WTC11 (cell line): ENCODE measurements at places on chromosomes 7 and 10. TPM values are rescaled to one million over a fixed set of nuclear protein-coding genes. Genes with fewer than 3 reads are reported as not detected.

Gene MINDY4
- 1.8 to 2.2 TPM (median 2.0 TPM) in 3 replicates for total RNA-seq

Gene ITPRID1
- total RNA-seq, result 0.98 to 1.4 TPM (median 1.1 TPM) in 3 replicates

Gene ZNF467
- 0.70 to 1.2 TPM (median 0.73 TPM) in 3 replicates for total RNA-seq

Gene FKBP9
- total RNA-seq, result 11.0 to 18.0 TPM (median 12.7 TPM) in 3 replicates

Gene BEND7
- 12.8 to 15.8 TPM (median 13.4 TPM) in 3 replicates for total RNA-seq

Gene CYP2E1
- 1.0 to 2.6 TPM (median 1.3 TPM) in 3 replicates for total RNA-seq

- DNase-seq, result no peak
Measured at GRCh38 chr10:1171586-1171985, 115.4 kb downstream of the WDR37 start.

DNA sequence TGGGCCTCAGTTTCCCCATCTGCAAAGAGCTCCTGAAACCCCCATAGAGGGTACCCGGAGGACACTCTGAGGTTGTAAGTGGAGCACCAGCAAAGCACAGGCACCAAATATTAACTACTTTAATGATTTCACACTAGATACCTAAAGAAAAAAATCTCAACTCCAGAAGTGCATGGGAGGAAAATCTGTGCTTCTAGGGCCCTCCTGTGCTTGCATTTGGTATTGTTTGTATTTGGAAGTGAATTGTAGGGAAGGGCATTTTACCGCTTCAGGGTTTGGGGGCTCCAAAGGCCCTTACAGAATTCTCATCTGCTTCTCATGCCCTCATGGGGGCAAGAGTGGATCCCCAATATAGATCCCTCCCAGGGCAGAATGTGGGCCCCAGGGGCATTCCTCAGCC is 22.4 kb upstream of the DRGX start:
- DNase-seq, result no peak

DNA sequence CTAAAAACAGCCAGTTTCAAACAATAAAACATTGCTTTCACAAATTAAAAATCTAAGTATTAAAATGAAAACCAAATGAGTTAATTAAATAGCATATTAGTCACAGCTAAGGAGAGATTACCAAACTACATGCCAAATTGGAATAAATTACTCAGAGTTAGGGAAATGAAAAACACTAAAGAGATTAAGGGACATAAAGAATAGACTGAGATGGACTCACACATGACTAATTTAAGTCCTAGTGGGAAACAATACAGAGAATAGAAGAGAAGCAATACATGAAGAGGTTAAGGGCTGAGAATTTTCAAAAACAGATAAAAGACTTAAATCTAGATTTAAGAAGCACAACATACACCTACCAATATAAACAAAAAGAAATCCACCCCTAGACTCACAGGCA is 110.6 kb downstream of the ZFAND4 start:
- no peak for DNase-seq

GRCh38 chr7:30888747-30889146 is 22.9 kb upstream of the AQP1 start:
- DNase-seq, result no peak

DNA sequence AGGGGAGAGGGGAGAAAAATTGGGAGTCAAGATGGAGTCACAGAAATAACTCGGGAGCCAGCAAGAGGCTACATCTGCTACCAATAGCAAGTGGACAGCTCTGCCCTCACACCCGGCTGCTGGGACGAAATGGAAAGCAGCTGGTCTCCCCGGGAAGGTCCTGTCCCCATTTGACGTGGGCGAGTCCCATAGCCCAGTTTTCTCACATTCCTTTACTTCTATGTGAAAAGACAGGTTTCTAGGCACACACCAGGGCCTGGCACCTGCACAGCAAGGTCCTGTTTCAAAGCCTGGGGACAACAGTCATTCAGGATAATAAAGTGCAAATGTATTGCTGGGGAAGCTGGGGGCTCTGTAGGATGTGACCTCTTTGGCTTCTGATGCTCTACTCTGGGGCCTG is 162.6 kb downstream of the OAT start:
- DNase-seq, result no peak

DNA sequence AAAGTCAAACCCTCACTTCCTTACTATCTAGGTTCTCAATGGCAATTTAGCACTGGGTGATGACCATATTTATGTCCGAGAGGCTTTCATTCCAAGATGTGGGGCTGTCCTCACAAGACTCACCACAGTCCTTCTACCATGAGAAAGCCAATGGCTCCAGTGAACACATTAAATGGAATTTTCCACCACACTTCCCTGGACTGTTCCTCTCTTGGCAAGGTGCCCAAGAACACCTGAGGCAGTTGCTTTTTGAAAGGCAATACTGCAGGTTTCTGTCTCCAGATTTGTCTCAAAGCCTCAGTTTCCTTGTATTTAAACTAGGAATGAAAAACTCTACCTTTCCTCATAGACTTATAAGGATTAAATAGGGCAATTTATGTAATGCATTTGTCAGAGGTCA is 24.2 kb downstream of the AFAP1L2 start:
- no peak for DNase-seq

GRCh38 chr7:83649701-83650100 is 762 bp upstream of the SEMA3E start:
- DNase-seq, result no peak

DNA sequence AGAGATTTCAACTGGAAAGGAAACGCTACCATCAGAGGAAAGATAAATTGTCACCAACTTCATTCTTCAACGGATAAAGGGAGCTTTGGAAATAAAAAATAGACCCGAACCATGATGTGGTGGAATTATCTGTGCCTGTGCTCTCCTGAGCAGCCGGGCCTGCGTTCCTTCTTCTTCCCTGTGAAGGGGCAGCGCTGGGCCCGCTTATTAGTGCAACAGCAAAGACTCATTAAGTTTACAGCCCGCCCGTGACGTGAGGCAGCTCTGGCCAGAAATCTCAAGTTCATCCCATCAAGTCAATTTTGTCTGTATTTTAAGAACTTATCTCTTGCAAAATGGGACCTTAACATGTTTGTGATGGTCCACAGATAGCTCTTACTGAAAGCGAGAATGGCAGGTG is 193.7 kb downstream of the ADARB2 start:
- peak; percentile 3 for DNase-seq

DNA sequence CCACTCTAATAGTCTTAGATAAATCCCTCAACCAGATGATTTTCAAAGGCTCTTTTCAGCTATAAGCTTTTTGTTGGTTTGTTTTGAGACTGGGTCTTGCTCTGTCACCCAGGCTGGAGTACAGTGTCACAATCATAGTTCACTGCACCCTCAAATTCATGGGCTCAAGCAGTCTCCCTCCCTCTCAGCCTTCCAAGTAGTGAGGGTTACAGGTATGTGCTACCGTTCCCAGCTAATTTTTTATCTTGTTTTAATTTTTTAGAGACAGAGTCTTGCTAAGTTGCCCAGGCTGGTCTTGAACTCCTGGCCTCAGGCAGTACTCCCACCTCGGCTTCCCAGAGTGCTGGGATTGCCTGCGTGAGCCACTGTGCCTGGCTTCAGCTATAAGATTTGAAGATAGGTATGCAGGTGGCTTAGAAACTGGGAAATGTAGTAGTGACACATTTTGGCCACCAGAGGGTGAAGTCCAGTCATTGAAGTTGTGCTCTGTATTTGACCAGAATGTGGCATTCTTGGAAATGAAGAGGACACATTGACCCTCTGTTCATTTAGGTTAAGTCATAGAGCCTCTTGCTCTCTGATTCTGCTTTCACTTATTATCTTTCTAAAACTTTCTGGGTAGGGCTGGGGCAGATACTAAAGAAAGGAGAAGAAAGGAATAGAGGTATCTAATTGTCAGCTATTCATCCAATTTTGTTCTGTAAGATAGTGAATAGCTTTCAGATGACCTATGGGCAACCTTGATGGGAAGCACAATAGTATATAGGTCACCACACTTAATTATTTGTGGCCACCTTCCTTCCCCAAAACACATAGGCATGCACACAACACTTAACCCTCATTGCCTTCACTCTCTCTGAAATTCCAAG is 36.0 kb downstream of the R3HCC1L start:
- peak; percentile 71 for DNase-seq

DNA sequence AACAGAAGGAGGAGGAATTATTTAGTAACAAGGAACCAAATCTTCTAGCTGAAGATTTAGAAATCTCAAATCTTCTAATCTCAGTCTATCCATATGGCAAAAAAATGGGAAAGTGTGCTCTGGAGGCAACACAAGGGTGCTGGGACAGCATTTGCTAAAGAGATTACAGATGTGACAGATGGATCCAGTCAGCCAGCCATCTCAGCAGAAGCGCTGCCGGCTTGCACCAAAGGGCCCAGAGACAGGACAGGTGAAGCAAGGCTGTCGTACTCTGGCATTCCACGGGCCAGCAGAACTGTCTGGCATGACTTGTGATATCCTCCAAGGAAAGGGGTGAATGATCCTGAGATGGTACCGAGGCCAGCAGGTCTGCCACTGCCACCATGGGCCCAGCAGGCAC is 45.7 kb upstream of the GJD4 start:
- no peak for DNase-seq

DNA sequence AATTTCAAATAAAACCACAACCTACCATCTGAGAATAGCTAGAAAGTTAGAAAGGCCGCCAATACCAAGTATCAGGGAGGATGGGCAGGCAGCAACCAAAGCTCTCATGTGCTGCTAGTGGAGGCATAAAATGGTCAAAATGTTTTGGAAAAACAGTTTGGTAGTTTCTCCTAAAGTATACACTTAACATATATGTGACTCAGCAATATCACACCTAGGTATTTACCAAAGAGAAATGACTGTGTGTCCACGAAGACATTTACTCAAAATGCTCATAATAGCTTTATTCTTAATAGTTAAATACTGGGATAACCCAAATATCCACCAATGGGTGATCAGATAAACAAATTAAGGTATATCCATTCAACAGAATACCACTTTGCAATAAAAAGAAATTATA is 14.3 kb downstream of the RHEB start:
- DNase-seq, result no peak

DNA sequence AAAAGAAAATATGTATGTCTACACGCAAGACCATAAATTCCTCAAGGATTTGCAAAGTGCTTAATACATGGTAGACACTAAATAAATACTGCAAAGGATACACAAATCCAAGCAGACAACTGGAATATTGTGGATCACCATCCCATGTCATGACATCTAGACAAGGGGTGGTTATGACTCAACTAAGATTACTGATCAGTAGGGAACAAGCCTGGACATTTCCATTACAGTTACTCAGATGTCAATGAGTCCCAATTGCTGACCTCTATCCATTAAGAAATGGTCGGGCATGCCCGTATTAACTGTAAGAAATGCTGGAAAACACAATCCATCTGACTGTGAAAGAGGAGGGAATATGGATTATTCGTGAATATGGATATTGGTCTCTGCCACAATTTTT is 27.6 kb upstream of the RUFY2 start:
- no peak for DNase-seq

GRCh38 chr7:38310591-38311101 is 37.2 kb upstream of the TARP start:
- no peak for DNase-seq

DNA sequence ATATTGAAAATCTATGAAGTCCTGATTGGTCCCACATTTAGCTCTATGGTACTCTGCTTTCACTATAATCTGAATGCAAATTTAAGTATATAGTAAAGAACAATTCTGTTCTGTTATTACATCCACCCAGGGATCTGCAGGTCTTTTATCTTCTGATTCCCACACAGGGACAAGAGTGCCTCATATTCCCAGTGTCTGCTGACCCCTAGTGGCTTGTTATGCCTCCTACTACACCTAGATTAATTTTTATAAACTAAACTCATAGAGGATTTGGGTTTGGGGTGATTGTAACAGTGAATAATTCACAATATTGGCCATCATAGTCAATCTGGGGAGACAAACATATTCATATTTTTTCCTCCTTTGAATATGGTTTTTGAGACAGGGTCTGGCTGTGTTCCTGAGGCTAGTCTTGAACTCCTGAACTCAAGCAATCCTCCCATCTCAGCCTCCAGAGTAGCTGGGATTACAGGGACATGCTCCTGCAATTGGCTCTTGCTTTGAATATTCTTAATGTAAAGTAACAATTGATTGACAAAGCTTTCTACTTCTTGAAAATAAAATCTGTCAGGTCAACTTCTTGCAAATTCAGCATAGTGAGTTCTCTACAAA is 282.1 kb downstream of the KCND2 start:
- peak; percentile 54 for DNase-seq

- no peak for DNase-seq
Measured at GRCh38 chr7:91187061-91187460, 77.2 kb upstream of the FZD1 start.

DNA sequence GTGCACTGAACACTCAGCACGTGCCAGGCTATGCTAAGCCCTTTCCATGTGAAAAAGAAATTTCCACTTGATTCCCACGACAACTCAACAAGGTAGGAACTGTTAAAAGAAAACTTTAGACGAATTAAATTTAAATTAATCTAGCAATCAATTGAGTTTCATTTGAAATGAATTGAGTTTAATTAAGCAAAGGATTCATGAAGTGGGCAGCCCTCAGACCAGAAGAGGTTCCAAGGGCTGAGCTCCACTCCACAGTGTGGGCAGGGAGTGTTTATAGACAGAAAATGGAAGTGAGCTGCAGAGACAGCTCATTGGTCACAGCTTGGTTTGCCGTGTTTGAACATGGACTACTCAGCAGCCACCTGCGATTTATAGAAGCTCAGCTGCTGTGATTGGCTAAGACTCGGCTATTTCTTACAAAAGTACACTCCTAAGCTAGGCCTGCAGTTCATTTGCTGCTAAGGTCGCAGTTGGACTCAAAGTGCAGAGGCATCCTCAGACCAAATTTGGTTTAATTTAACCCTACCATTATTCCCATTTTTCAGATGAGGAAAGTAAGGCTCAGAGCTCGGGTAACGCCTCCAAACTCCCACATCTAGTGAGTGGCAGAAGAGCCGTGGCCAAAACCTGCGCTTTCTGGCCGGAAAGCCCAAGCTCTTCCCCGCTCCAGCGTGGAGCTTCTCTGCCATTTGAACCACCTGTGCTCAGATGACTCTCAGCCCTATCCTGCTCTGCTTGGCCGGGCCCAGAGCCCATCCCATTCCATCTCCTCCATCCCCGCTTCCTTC is 24.9 kb downstream of the CALML3 start:
- DNase-seq, result no peak

DNA sequence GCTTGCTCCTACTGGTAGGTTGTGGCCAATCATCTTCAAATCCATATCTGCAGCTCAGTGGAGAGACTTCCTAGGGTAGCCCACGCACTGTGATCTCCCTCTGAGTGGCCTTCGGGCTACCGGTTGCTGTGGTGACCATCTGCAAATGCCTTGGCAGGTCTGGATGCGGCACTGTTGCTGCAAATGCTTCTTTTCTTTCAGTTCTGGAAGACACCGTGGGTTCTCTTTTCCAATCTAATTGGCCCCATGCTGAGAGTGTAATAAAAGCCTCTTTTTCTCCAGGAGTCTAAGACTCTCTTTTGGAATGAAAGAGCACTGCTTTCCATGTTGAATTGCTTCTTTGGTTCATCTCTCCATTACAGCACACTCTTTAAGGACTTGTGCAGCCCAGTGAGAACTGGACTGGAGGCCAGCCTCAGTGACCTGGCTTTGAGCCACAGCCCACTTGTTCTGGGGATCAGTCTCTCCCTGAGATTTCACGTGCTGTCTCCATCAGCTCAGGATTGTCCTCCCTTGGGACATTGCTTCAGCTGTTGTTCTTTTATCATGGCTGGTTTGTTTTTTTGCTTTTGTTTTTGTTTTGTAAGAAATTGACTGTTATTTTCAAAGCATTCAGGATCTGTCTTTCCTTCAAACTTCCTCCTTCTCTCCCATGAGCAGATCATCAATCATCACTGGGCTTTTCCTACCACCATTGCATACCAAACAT is 286.6 kb downstream of the BMPER start:
- DNase-seq, result no peak

- peak; percentile 62 for DNase-seq
Measured at GRCh38 chr10:119199231-119199992, 8.0 kb upstream of the GRK5 start.

GRCh38 chr7:27168265-27168947 is 3.1 kb upstream of the HOXA9 start:
- DNase-seq, result peak; percentile 35

- DNase-seq, result peak; percentile 84
Measured at GRCh38 chr7:104848138-104848990, 165.6 kb upstream of the KMT2E start.
